ENCODE measurements at places on chromosomes 2 and 18. TPM values are rescaled to one million over a fixed set of nuclear protein-coding genes. Genes with fewer than 3 reads are reported as not detected.

Gene LTBP1
- total RNA-seq = 0.17 TPM

Gene ANKRD62
- not detected for total RNA-seq

Gene GKN1
- total RNA-seq = not detected

Gene NDUFV2
- 137 TPM for total RNA-seq

GRCh38 chr18:34709104-34709503, 994 bp upstream of the DTNA start:
- DNase-seq = no peak

DNA sequence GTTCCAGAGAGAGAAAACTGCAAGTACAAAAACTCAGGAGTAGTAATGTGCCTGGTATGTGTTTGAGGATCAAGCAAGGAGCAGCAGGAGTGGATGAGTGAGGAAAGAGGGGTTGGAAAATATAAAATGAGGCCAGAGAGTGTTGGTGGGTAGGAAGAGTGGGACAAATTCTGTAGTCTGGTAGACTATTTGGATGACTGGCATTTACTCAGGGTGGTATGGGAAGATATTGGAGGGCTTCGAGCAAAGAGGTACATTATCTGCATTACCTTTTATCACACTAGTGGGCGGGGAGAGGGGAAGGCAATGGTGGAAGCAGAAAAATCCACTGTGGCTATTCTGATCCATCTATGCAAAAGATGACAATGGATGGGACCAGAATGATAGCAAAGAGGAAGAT, 381.7 kb upstream of the VWC2L start:
- DNase-seq = no peak

GRCh38 chr2:12046641-12047040, 300.2 kb downstream of the LPIN1 start:
- DNase-seq = no peak

GRCh38 chr2:84442888-84443287, 16.2 kb downstream of the SUCLG1 start:
- no peak for DNase-seq

DNA sequence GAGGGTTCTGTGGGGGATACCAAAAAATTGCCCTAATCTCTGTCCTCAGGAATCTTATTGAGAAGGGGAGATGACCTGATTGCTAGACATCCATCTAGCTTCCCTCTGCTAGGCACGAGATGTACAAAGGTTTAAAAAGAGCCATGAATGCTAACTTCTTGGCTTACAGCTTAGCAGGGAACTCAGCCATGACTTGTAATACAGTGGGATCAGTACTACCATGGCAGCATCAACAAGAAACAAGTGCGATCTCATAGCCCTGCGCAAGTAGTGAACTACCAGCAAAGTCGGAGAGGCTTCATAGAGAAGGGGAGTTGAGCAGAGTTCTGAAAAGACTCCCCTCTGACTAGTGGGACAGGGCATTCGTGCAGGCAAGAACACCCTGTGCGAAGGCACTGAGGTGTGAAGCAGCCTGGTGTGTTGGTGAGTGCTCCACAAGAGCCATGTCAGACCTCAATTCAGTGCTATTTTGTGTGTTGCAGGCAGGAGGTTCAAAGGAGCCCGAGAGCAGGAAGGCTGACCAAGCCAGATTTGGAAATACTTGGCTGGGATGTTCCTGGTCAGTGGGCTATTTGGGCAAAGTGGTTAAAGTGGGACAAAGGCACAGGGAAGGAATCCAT, 130.0 kb downstream of the FMNL2 start:
- DNase-seq = no peak
